Fibroblast of skin of scalp (primary cell): ENCODE measurements at places on chromosomes 7 and 10.

GRCh38 chr10:18659819-18660535 lies 746 bp downstream of the ARL5B start:
- DNase-seq = peak; percentile 11

DNA sequence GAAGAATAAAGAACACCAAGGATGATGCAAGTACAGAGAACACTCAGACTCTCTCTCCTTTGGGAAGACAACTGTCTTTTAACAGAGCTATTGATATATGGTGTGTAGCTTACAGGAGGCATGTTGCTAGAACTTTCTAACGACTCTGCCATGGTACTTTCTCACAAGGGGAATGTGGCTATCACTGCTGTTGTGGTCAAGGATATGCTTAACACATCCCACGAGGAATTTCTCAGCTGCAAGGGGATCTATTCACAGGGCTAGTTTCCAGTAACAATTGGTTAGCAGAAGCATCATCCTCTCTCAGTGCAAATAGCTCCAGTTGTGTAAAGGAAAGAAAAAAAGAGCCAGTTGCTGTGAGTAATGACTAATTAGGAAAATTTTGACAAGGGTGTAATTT lies 826.0 kb downstream of the SORCS1 start:
- DNase-seq = peak; percentile 44

DNA sequence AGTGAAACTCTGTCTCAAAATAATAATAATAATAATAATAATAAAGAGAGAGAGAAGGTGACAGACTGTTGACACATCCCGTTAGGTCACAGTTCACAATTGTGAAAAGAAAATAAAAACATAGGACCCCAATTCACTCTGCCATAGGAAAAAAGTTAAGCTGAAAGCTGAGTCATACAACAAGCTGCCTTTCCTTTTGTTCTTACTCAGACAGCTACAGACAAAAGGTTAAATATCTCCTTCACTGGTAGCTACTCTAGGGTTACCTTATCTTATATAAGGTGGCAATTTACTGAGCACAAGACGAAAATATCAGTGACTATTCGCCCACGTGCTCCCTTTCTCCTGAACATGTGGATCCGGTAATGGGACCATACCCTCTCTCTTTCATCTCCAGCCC lies 17.5 kb downstream of the TUBAL3 start:
- DNase-seq = no peak

GRCh38 chr7:105760551-105761447 lies 115.6 kb downstream of the ATXN7L1 start:
- DNase-seq = peak; percentile 40

- no peak for DNase-seq
These were observed 71.6 kb upstream of the ZPBP start for GRCh38 chr7:50164559-50165170.

DNA sequence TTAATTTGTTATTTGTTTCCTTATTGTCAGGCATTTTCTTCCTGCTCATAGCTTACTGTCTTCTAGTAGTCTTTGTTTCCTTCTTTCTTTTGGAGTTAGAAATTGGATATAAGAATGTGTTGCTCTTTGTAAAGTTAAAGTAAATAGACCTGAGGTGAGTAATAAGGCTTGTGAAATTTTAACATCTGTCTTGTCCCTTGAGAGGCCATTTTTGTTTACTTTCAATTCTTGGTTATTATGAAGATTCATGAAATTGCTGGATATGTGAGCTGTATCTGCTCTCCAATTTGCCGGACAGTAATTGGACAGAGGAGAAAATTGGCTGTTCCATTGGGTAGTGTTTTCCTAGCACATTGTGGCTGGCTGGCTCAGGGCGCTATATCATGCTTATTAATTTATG lies 260.7 kb downstream of the EXOC4 start:
- DNase-seq = peak; percentile 46

DNA sequence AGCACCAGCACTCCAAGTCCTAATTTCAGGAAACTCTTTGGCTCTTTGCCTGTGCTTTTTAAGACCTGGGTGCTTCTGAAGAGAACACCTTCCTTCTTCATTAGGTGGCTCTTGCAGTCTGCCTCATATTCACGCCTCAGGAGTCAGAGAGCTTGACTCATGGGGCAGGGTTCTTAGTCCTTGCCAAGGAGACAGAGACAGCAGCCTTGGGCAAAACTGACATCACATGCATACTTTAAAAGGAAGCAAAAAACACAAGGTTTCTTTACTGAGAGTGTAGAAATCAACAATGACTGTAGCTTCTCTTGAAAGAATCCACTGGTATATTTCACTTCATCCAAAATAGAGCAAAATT lies 780.6 kb downstream of the INHBA start:
- peak; percentile 88 for DNase-seq

DNA sequence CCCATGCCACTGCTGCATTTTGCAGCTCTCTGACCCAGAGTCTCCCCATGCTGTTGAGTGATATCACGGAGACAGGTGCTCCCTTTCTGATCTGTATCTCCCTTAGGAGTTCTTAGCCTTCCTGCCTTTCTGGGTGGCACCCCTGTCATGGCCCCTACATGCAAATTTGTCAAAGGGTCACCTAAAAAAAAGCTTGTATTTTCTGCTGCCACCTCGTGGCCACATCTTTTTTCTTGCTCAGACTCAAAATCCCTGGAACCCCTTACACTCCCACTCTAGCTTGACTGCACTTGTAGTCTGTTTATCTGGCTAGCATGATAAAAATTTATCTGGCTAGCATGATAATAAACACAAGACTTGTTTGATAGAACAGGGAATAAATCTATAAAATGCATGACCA lies 809.1 kb downstream of the SORCS1 start:
- no peak for DNase-seq
